ENCODE measurements at places on chromosomes 12 and 14. TPM values are rescaled to one million over a fixed set of nuclear protein-coding genes. Genes with fewer than 3 reads are reported as not detected.

DNA sequence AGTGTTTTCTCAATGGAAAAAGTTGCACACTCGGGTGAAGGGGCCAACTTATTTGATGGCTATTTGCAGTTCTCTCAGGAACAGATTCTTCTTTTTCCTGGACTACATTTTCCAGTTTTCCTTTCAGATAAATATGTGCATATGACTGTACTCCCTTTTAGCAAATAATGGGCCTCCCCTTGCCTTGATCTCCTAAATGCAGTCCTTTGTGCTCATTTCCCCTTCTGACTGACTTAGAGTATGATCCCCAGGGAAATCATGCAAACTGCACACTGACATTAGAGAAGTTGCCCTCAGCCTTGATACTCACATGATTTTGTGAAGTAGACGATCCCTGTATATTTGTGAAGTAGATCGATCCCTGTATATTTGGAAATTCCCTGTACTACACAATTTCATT, 492.9 kb upstream of the NOVA1 start:
- DNase-seq = no peak

DNA sequence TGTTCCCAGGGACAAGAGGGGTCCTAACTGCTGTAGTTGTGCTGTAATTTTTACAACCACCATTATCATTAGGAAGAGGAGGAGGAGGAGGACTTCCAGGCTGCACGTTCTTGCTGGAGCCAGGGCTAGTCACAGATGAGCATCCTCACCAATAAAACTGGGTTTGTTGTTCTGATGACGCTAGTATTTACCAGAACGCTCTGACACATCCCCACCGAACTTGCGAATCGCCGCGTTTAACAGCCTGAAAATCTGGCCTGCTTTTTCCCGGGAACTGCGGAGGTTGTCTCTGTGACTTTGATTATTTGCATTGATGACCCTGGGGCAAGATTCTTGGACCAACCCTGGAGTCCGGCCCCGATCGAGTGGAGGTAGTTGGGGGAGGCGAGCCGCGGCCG, 10.2 kb downstream of the TBX5 start:
- DNase-seq = no peak

GRCh38 chr12:61095111-61095510, 1165.1 kb upstream of the USP15 start:
- no peak for DNase-seq

The TC2N gene
- total RNA-seq = 0.29 TPM

GRCh38 chr12:75710361-75711069, 199.1 kb upstream of the KRR1 start:
- no peak for DNase-seq

GRCh38 chr12:107474639-107475539, 210.7 kb upstream of the PWP1 start:
- no peak for DNase-seq

GRCh38 chr12:55984861-55985260, 11.0 kb downstream of the RAB5B start:
- no peak for DNase-seq

DNA sequence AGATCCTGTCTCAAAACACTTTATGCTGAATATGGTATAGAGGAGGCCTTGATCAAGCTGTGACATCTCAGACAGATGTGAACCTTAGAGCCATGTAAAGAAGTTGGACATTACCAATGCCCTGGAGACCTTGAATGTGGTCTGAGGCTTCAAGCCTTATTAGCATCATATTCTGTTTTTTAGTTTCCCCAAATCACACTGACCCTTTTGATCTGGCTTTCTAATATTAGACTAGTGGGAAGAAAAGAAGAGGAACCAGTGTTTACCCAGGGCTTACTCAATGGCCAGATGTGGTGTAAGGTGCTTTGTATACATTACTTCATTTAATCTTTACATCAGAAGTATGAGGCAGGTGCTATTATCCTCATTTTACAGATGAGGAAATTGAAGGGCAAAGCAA, 10.6 kb upstream of the TBPL2 start:
- DNase-seq = no peak

GRCh38 chr12:1608713-1609119, 14.3 kb upstream of the FBXL14 start:
- no peak for DNase-seq

The FICD gene
- total RNA-seq = 8.4 TPM

The KRT8 gene
- 43.1 TPM for total RNA-seq

DNA sequence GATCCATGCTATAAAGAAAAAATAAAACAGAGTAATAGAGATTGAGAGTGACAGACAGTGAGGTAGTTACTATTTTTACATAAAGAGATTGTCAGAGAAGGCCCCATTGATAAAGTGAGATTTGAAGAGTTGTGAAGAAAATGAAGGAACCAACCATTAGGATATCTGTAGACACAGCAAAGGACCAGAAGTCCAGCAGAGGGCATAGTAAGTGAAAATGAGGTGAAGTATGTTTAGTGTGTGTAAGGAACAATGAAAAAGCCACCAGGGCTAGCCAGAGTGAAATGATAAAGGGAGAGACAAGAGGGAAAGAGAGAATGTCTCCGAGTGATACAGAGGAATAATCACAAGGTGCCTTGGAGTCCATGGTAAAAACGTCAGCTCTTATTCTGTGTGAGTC, 411.0 kb downstream of the NELL2 start:
- no peak for DNase-seq

The DTX1 gene
- 0.34 TPM for total RNA-seq

GRCh38 chr12:28443337-28443736, 253.1 kb downstream of the CCDC91 start:
- no peak for DNase-seq

All from glomerular endothelial cell (primary cell).